SHP77 (cell line): ENCODE measurements at places on chromosomes 12 and 14.

- no peak for DNase-seq
Observed at GRCh38 chr12:26121323-26122060, 3.3 kb downstream of the BHLHE41 start.

DNA sequence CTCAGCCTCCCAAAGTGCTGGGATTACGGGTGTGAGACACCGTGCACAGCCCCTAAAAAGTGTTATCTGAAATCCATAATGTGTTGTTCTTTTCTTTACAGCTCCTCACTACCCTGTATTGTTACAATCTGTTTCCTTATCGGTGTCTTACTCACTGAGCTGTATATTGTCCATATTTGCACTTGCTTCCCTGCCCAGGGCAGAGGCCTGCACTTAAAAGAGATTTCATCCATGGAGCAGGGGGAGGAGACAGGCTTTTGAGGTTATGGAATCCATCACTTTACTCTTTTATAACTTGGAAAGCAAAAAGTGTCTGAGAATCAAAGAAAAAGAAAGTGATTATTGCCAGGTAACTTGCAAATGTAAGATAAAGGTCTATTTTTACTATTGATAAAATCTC, 251.0 kb downstream of the DIO2 start:
- DNase-seq: no peak

GRCh38 chr14:24813089-24813815, 179.3 kb upstream of the GZMB start:
- no peak for DNase-seq

- peak; percentile 84 for DNase-seq
Observed at GRCh38 chr14:36647824-36648753, 13.6 kb upstream of the PAX9 start.
